M059J (cell line): ENCODE measurements at places on chromosomes 2 and 18.

DNA sequence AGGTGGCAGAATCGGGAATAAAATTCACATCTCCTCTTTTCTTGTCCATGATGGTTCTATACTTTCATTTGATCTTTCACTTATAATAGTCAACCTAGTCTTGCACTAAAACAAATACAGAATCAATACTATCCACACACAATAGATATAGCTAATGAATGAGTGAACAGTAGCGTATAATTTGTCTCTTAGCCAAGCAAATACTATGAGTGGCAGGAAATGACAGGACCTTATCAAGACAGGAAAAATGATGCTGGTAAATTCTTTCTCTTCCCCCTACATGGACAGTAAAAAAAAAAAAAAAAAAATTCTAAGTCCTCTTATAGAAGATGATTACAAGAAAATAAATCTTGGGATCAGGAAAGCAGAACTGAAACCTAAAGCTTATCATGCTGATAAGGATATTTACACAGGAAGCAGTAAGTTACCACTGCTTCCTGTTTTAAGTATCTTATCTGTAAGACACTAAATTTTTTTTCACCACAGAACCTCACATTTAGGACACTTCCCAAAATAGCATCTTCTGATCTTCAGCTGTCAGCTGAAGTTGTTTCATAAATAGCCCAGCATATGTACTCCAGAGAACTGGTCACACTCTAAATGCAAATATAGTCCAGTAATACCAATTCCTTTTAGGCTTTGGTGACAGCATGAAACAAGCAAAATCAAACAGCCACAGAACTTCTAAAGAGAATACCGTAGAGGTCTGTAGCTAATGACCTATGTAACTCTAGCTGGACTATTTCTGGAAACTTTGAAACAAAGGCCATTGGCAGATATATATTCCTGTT is 27.0 kb downstream of the IRS1 start:
- DNase-seq: peak; percentile 29

GRCh38 chr18:36534154-36534688 is 236.7 kb downstream of the FHOD3 start:
- DNase-seq: peak; percentile 16

GRCh38 chr2:287471-287885 is 413 bp downstream of the ALKAL2 start:
- no peak for DNase-seq

- DNase-seq: peak; percentile 10
Observed at GRCh38 chr2:31886700-31887099, 124.1 kb downstream of the MEMO1 start.

GRCh38 chr2:43737855-43738254 is 36.0 kb upstream of the DYNC2LI1 start:
- DNase-seq: no peak

DNA sequence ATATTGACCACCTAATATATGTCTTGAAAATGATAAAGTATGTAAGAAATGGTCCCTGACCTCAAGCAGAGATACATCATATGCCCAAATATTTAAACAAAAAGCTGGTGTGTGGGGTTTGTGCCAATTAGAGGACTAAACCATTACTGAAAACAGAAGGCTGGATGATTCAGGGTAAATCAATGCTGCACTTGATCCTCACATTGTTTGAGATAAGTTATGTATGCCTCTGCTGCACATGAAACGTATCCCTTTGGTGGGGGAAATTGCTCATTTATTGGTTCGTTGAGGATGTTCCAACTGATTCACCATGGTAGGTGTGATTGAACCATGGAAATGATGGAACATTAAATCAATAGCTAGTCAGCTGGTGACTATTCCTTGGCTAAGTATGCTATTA is 24.7 kb upstream of the DARS1 start:
- DNase-seq: peak; percentile 24

GRCh38 chr18:51739044-51739666 is 541.7 kb upstream of the MEX3C start:
- DNase-seq: no peak

DNA sequence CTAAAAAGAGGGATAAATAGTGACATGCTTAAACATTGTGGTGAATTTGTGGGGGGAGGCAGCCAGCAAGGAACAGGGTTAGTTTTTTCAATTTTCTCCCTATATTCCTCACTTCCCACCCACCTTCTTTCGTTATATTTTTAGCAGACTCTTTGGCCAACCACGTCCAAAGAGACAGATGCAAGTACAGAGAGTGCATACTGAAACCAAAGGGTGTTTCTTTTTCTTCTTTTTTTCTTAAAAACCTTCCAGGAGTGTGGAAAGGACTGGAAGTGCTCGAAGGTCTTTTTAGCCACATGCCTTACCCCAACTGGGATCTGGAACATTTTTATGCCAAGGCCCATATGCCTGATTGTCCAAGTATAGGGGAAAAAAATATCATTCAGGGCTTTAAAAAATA is 59.0 kb downstream of the TNP1 start:
- no peak for DNase-seq

DNA sequence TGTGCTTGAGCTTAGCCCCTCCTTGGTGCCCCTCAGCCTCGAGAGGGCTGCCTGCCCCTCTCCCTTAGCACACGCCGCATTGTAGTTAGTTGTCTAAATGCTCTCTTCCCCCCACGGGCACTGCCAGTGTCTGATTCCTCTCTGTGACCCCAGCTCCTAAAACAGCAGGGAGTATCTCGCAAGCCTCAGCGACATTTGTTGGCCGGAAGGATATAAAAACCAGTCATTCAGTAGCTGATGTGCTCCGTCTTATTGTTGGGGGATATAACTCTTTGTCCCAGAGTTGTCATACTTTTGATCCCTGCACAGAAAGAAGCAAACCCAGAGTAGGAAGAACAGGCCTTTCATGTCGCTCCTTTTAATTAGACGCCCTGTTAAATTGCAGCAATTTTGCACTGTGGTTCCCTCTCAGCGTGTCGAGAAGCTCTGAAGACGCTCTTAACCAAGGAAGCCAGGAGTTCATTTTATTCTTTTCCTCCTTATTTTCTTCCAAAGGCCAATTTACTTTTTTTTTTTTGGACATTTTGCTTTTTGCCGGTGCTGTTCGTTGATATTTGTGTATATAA is 201.8 kb downstream of the KLHL29 start:
- DNase-seq: no peak

- DNase-seq: peak; percentile 60
Observed at GRCh38 chr2:134405611-134406081, 151.8 kb downstream of the MGAT5 start.

GRCh38 chr2:192184349-192184748 is 10.4 kb downstream of the TMEFF2 start:
- no peak for DNase-seq

- peak; percentile 38 for DNase-seq
Observed at GRCh38 chr18:35577045-35577848, 4.3 kb upstream of the GALNT1 start.

DNA sequence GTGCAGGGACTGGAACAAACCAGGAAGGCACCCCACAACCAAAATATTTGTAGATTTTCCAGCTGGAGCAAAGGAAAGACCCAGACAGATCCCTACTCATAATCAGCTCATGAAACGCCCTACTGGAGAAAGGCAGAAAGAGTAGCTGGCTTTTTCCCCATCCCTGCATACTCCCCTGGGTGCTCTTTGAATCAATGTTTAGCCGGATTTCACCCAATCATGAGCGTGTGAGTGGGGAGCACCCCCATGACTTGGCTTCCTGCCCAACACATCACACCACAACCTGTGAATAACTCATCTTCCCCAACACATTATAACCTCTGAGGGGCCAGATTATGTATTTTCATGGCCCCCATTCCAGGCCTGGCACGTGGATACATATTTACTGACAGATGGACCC is 35.1 kb upstream of the SLC14A1 start:
- DNase-seq: no peak

- DNase-seq: no peak
Observed at GRCh38 chr2:108399479-108399878, 21.7 kb downstream of the SULT1C4 start.
